Transverse colon (tissue), 4 donors: ENCODE measurements at places on chromosomes 7 and 10. TPM values are rescaled to one million over a fixed set of nuclear protein-coding genes. Genes with fewer than 3 reads are reported as not detected.
A peak's percentile ranks its signal among the peaks of the same experiment; 100 is the strongest.

DNA sequence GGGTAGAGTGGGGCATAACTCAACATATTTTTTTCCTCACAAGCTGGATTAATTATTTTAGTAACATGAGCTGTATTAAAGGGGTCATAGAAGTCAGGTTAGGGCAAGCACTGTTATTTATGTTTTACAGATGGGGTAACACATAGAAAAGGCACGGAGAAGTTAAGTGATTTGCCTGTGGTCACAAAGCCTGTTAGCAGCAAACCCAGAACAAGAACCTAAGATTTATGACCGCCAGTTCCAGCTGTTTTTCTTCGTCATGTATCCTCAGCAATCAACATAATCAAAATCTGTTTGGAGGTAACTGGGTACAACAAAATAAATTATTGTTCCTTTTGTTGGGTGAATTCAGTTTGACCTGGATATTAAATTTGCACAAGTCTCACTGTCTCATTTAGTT lies 57.2 kb upstream of the BET1 start:
- no peak for DNase-seq

GRCh38 chr10:33293531-33294170 lies 40.8 kb downstream of the NRP1 start:
- no peak for DNase-seq

- peak; percentile 5 for DNase-seq
These were observed 17.1 kb downstream of the BRAT1 start for GRCh38 chr7:2537981-2538851.

GRCh38 chr10:129901389-129902006 lies 62.6 kb downstream of the EBF3 start:
- no peak for DNase-seq

DNA sequence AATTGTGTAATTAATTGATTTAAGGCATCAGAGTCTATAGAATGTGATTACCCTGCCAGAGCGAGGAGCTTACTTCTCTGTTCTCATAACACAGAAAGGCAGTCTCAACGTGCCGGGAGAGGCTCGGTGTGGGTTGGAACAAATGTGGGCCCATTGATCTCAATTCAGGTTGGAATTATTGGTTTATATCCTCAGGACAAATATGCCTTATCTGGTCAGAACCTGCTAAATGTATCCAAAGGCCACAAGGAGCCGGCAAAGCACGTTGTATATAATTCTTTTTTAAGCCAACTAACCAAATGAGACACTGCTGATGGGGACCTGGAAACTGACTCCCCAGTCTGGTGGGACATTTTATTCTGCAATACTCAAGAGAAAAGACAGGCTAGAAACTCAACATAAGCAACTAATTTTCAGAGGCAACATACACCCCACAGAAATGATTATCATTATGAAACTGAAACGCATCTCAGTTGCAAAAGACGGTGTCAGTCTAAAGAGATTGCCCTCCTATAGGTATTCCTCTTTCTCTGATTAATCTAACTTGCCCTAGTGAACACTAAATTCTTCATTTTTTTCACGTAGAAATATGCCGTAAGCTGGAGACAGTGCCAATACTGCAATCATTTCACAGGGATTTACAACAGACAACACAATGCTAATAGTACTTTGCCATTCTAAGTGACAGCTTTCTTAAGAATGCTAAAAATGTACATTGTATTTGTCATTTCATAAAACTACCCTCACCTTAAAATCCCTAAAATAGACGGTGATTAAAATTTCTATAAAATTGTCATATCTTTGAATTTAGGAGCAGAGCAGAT lies 9.4 kb downstream of the EBF3 start:
- DNase-seq = no peak

GRCh38 chr10:122461729-122462532 lies 578 bp downstream of the HTRA1 start:
- DNase-seq = no peak

DNA sequence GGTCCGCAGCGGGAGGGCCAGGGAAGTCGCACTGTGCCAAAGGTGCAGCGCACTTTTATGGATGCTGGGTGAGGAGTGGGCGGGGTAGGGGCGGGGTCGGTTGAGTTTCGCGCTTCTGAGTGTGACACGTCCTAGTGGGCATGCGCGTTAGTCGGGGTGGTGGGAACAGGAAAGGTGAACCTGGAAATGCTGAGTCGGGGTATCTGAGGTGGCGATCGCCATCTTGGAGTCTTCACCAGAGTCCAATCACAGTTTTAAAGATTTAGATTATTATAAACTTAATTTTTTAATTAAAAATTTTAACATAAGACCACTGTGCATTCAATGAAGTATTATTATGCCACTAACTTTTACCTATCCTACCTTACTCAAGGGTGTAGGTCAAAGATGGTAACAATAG lies 45.7 kb downstream of the ZNF138 start:
- DNase-seq = no peak

Gene CNTNAP2
- total RNA-seq = 2.6 TPM

Gene SAMD9L
- total RNA-seq = 28.8 TPM

Gene ZNF316
- 75.6 TPM for total RNA-seq
